ENCODE measurements at places on chromosomes 3 and 15.
A peak's percentile ranks its signal among the peaks of the same experiment; 100 is the strongest.

DNA sequence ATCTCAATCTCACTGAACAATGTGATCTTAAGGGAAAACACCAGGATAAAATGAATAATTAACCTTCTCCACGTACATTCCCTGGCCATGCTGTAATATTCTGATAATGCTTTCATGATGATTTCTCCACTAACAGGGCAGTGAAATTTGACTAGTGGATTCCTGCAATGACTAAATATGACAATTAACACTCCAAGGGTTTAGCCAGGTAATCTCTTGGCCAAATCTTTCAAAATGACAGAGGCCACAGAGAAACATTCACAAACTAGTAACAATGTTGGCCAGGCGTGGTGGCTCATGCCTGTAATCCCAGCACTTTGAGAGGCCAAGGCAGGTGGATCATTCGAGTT is 31.7 kb upstream of the ST8SIA2 start:
- no peak for DNase-seq

- DNase-seq = no peak
Measured at GRCh38 chr3:111414531-111414930, 127.5 kb upstream of the CD96 start.

DNA sequence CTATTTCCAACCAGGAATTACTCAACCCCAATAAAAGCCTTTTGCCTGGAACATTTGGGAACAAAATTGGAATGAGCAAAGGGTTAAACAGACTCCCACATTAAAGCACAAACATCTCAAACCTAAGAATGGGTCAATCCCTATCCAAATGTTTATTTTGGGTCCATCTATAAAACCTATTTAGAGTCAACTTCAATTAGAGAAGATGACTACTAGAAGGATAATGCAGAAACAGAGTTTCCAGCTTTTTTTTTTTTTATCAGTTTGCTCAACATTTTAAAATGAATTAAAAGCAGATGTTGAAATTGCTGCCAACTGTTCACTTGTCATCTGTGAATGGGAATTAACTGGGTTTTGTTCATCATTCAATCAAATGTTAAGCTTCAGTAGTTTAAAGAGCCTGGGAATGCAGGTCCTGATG is 4.1 kb upstream of the TBC1D23 start:
- DNase-seq = no peak

DNA sequence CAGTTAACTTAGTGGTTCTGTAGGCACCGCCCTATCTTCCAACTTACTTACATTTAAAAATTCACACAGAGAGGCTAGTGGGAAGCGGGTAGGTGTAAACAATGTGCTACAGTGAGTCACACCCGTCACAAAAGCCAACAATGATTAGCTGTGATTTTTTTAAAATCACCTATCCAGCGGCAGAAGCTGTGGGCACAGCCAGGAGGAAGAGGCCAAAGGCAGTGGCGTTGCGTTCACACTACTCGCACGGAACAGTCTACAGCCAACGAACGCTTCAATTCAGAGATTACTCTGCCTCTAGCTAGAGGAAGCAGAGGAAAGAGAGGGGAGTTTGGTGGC is 2.5 kb upstream of the NLGN1 start:
- peak; percentile 36 for DNase-seq

GRCh38 chr3:46477145-46477544 is 12.4 kb upstream of the LTF start:
- no peak for DNase-seq

GRCh38 chr3:145807990-145808389 is 353.0 kb downstream of the PLOD2 start:
- peak; percentile 31 for DNase-seq

DNA sequence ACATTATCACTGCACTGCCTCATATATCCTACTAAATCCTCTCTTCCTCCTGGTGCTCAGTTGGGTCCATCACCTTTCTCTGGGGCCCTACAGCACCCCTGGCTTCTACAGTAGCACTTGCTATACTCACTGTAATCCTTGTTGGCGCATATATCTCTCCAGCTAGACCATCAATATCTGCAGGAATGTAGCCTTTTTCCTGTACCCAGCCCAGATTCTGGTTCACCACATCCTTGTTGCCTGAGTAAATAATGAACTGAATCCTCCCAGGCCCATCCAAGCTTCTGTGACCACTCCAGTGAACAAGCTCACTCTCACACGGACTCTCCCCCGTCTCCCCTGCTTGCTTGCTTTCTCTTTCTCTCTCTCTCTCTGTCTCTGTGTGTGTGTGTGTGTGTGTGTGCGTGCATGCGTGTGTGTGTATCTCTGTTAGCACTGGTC is 62.5 kb upstream of the LIPC start:
- no peak for DNase-seq

- no peak for DNase-seq
Measured at GRCh38 chr15:81032355-81032754, 31.6 kb downstream of the TLNRD1 start.

DNA sequence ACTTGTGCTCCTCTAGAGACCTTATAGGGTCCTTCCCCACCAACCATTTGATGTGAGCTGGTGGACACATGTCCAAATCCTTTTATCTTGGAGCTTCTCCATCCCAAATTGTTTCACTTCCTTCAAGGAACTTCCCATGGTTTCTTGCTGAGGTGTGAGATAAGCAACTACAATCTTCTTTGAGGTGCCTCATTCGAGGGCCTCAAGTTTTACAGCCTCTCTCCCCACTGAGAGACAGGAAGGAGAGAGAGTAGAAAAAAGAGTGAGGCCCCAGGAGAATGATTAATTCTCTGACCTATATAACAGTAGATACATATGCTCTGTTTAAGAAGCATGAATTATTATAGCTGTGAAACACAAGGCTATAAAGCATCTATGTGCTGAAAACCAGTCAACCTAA is 70.5 kb downstream of the SUMF1 start:
- no peak for DNase-seq

DNA sequence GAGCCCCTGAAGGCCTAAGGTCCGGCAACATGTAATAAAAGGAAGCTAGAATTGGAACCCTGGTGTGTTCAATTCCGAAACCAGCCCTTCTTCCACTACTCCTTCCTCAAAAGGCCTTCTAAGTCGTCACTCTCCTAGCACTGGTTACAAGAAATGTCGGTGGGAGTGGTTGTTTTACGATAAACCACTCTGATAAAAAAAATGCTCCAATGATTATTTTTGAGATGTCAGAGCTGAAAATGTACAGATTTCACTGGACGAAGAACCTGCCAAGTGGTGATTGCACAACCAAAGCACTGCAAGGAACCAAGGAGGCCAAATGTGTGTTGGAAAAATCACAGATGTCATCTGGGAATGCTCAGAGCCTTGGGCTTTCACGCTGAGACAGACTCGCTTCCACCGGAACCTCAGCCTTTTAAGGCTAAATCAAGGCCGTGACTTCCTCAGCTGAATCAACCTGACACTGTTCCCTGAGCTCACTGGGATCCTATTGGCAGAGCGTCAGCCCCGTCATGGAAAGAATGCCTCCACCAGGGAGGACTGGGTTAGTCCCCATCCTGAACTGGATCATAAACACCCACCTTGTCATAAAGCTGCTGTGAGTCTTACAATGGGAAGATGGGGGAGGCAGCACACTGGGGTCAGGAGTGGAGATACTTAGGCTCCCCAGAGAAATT is 108.1 kb upstream of the THBS1 start:
- DNase-seq = no peak

- DNase-seq = no peak
Measured at GRCh38 chr3:195079636-195080035, 191.3 kb downstream of the XXYLT1 start.

All from NCI-H460 (cell line).